GM06990 (cell line): ENCODE measurements at places on chromosomes 13 and 19.

GRCh38 chr19:19656451-19657396 is 6.8 kb downstream of the ATP13A1 start:
- no peak for DNase-seq

DNA sequence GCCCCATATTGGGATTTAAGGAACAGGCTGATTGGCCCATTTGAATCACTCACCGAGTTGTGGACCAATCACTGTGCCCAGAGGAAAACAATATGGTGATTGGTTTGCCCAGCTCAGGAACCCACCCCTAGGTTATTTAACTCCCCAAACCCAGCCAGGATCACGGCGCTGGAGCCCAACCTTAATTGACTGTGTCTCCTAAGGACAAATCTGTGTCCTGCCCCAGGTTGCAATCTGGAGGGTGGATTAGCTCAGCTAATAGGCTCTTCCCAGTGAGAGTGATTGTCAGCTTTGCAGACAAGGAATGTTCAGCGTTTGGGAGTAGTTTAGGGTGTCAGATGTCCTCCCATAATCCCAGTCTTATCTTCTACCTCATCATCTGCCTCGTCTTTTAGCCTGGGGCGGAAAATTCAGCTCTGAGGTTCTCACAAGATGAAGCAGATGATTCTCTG is 3.5 kb upstream of the ZNF358 start:
- DNase-seq: no peak

GRCh38 chr19:15829786-15830185 is 14.3 kb upstream of the OR10H1 start:
- DNase-seq: no peak

GRCh38 chr19:18433015-18433691 is 4.8 kb downstream of the ISYNA1 start:
- peak; percentile 75 for DNase-seq

- no peak for DNase-seq
These were observed 456.0 kb downstream of the TBC1D4 start for GRCh38 chr13:75025956-75026355.

DNA sequence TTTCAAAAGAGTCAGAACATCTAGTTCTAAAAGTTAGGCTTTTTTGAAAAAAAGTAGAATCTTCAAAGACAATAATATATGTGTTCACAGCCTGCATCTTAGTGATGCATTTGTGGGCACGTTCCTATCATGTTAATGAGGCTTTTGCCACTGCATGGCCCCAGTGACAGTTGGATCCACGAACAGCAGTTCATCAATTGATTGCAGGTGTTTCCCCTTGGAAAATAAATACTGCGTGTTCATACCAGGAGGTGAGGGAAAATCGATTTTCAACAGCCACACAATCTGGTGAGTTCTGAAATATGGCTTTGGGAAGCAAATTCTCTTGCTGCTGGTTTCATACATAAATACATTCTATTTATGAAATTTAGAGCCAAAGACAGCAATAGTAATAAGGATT is 343.8 kb upstream of the SLC10A2 start:
- no peak for DNase-seq

GRCh38 chr13:46641274-46642081 is 88.5 kb downstream of the LRCH1 start:
- no peak for DNase-seq

DNA sequence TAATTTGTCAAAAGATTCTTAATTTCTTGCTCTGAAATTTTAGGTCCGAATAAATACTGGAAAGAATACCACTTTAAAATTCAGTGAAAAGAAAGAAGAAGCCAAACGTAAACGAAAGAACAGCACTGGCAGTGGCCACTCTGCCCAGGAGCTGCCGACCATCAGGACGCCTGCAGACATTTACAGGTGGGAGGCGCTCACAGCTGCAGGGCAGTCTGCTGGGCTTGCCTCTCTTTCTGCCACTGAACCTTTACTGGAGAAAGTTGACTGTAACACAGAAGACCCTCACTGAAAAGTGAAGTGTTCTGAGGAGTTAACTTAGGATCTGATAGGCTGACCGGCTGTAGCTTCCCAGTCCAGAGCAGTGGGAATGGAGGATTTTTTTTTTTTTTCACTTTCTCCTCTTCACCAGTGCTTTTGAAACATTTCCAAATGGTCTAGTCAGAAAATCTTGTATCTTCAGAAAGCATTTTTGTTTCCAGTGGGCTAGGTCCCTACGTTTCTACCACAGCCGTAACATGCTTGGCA is 69.1 kb downstream of the URI1 start:
- no peak for DNase-seq

- no peak for DNase-seq
These were observed 11.1 kb downstream of the SLC7A10 start for GRCh38 chr19:33214596-33214995.

DNA sequence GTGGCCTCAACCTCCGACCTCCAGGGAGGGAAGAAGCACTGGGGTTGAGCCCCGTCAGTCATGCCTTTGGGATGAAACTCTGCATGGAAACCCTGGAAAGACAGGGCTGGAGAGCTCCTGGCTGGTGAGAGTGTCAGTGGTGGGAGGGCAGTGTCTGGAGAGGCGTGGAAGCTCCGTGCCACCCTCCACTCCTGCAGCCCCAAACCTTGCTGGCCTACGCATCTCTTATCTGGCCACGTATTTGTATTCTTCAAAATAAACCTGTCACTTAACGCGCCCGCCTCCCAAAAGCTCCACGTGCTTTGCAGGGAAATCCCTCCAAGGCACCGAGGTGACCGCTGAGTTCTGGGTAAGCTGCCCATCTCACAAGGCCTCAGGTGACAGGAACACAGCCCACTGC is 84.3 kb downstream of the TEX29 start:
- no peak for DNase-seq

GRCh38 chr13:83449668-83450395 is 432.4 kb downstream of the SLITRK1 start:
- no peak for DNase-seq

DNA sequence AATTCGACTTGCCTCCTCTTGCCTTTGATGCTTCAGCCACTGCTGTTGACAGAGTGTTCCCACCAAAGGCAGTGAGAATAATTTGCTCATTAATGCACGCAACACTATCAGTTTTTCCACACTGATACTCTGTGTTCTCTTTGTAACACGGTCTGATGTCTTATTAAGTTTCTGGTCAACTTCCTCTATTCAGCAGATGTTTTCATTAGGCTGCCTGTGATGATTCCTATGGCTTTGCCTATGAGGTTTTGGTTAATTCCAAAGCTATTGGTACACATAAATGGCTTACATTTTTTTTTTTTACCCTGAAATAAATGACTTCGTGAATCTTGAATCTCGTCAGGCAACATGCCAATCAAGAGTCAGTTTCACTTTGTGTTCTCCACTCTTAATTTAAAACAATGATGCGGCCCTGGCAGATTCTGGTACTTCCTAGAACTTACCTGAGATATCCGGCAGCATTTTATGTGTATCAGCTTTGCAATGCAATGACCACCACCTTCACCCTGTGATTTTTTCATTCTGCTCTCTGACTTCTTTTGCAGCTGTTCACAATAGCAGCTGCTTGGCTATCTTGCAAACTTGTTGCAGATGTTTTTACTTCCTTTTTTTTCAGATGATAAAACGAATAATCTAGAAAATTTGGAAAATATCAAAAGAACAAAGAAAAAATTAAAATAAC is 27.5 kb upstream of the KL start:
- DNase-seq: no peak

DNA sequence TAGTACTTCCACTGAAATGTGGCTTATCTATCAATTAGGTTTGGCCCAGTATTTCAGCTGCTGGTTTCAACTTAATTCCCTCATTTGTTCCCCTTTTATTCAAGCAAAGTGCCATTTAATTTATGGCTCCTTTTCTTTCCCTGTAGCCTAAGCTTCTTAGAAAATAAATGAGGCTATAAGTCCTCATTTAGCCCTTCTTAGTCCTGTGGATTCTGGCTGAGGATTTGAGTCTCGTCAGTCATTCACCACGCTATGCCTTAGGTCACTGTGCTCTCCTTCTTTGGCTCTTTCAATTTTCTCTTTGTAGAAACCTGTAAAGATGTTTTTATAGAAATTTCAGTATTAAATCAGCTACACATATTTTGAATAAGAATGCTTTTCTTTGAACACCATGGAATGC is 579.1 kb downstream of the GPC6 start:
- no peak for DNase-seq

DNA sequence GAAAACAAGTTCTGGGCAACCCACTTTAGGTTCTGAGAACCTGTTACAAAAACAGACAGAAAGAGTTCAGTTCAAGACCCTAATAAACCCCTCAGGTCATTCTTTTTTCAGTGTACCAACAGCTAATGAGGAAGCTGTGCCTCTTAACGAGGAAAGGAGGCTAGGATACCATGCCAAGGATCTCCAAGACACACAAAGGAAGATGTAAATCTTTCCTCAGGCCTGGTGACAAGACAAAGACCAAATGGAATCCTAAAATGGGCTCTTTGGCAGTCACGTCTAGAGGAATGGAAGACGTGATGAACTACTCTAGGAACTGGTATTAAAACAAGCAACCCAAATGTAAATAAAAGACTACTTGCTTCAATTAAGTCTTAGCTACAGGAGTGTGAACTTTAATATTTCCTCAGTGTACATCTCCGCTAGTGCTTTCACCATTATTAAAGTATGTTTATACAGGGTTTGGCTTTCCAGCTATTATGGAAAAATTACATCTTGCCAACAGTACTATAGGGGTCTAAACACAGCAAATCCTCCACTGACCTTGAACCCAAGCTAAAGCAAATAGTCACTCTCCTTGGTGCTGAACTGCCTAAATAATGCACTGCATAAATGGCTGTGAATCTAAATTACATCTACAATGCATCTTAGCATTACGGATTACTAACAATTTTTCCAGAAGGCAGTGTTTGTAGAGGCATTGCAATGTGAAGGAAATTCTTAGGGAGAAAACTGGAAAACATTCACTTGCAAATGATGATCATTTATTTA is 42.3 kb downstream of the ENOX1 start:
- DNase-seq: no peak

- no peak for DNase-seq
These were observed 13.3 kb downstream of the FAM216B start for GRCh38 chr13:42794577-42795275.

DNA sequence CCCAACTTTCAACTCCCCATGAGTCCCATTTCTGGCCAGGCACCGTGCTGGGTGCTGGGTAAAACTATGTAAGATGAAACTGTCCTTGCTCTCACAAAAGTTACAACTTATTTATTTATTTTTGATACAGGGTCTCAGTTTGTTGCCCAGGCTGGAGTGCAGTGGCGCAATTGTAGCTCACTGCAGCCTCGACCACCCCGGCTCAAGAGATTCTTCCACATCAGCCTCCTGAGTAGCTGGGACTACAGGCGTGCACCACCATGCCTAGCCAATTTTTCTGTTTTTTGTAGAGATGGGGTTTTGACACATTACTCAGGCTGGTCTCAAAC is 12.9 kb upstream of the CADM4 start:
- no peak for DNase-seq

DNA sequence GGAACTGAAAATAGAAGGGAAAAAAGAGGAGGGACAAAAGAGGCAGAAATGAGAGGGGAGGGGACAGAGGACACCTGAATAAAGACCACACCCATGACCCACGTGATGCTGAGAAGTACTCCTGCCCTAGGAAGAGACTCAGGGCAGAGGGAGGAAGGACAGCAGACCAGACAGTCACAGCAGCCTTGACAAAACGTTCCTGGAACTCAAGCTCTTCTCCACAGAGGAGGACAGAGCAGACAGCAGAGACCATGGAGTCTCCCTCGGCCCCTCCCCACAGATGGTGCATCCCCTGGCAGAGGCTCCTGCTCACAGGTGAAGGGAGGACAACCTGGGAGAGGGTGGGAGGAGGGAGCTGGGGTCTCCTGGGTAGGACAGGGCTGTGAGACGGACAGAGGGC is at the start of gene CEACAM5:
TSS of gene CEACAM5 (plus strand) at position 146 of the 400 bp plus-strand sequence. CDS start at position 252, 106 bp downstream.
- no peak for DNase-seq

DNA sequence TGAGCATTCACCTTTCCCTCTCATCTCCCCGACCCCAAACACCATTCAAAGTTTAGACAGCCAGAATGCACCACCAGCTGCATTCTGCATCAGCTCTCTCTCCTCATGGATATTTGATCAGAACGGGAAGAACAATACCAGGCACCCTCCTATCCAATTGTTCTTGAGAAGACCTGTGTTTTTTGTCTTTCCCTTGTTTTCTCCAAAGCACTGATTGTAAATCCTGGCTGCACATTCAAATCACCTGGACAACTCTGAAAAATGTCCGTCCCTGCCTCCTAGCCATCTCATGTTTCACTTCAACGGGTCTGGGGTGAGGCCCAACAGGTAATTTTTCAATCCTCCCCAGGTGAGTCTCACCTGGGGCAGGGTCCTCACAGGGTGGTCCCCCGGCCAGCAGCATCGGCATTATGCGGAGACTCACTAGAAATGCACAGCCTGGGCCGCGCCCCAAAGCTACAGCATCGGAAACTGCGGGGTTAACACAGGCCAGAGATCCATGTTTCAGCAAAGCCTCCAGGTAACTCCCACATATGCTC is 5.5 kb downstream of the IRS2 start:
- no peak for DNase-seq

GRCh38 chr19:6263735-6264444 is 15.9 kb downstream of the MLLT1 start:
- no peak for DNase-seq

GRCh38 chr13:75073786-75074185 is 408.2 kb downstream of the TBC1D4 start:
- DNase-seq: no peak

DNA sequence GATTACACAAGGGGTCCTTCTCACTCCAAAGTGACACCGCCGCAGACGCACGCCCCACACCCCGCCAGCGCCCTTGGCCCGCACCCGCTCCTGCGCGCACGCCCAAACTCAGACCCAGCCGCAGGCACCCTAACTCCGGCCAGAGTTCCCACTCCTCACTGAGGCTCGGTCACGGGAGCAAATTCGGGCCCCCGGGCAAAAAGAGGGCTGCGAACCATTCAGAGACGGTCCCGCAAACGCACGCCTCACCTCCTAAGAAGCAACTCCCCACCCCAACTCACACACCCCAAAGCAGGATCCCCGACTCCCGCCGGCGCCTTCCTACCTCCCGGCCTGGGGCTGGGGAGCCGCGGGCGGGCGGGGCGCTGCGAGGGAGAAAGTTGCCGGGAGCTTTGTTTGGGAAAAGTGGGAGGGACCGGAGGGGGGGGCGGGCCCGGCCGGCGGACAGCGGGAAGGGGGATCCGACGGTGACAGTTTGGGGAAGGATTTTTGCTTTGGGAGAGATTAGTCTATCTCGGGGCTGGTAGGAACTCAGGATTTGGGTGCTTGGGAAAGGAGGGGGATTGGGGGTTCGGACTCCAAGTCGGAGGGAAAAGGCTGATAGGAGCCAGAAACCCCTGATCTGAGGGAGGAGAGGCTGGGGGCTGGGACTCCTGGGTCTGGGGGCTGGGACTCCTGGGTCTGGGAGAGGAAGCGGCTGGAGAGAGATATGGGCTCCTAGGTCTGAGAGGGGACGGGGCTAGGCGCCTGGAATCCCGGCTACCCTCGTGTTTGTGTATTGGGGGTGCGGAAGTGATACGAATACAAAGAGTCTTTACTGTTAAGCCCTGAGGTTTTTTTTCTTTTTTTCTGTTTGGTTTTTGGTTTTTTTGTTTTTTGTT is at the start of gene TEAD2:
TSS of gene TEAD2 (minus strand) at position 369 of the 881 bp plus-strand sequence. CDS start 2,341 bp downstream, outside the sequence.
- no peak for DNase-seq

- DNase-seq: no peak
These were observed 8.7 kb upstream of the KCNRG start for GRCh38 chr13:50006426-50007135.

- no peak for DNase-seq
These were observed 2325.6 kb upstream of the PCDH20 start for GRCh38 chr13:63741029-63741813.

- DNase-seq: no peak
These were observed 42.8 kb downstream of the GAS6 start for GRCh38 chr13:113820813-113821651.
